ENCODE measurements at places on chromosomes 3 and 15.
A peak's percentile ranks its signal among the peaks of the same experiment; 100 is the strongest.

- DNase-seq: no peak
Measured at GRCh38 chr15:29788433-29789034, 33.7 kb downstream of the TJP1 start.

DNA sequence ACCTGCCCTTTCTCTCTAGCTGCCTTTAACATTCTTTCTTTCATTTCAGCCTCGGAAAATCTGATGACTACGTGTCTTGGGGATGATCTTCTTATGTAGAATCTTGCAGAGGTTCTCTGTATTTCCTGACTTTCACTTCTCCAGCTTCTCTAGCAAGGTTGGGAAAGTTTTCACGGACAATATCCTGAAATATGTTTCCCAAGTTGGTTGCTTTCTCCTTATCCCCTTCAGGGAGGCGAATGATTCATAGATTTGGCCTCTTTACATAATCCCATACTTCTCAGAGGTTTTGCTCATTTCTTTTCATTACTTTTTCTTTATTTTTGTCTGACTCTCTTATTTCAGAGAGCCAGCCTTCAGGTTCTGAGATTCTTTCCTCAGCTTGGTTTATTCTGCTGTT, 62.1 kb upstream of the CCDC54 start:
- no peak for DNase-seq

- DNase-seq: no peak
Measured at GRCh38 chr3:184643442-184643841, 68.4 kb downstream of the MAGEF1 start.

DNA sequence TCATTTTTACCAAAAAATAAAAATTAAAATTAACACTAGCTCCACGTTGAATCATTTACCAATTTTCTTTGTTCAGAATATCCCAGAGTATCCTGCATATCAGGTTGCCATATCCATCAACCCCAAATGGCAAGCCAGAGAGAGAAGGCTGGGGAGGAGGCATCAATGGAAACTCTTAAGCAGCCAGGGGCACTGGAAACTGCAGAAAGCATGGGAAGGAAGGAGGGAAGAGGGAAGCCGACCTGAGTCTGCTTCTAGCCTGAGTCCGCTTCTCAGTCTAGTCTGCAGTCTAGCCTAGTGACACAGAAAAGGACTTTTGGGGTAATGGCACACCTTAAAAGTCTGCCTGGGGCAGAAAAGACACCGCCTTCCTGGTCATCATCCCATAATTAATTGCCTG, 1.6 kb upstream of the MTHFS start:
- no peak for DNase-seq

DNA sequence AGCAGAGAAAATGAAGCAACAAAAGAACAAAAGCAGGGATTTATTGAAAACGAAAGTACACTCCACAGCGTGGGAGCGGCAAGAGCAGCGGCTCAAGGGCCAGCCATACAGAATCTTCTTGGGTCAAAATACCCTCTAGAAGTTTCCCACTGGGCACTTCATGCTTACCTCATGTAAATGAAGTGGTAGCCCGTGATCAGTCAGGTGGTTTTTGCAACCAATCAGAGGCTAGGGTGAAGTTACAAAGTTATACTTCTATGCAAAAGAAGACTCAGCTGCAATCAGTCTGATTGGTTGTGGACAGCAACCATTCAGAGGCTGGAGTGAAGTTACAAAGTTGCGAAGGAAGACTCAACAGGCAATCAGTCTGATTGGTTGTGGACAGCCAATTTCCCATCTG, 37.8 kb upstream of the TRH start:
- DNase-seq: peak; percentile 40

DNA sequence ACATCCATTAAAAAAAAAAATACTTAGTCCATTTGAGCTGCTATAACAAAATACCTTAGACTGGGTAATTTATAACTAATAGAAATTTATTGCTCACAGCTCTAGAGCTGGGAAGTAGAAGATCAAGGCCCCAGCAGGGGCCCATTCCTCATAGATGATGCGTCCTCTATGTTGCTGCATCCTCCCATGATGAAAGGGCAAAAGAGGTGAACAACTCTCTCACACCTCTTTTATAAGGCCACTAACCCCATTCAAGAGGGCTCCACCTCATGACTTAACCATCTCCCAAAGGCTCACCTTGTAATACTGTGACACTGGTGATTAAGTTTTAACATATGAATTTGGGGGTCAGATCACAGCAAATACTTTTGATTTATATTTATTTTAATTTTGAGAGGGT, 3.0 kb upstream of the TLNRD1 start:
- no peak for DNase-seq

DNA sequence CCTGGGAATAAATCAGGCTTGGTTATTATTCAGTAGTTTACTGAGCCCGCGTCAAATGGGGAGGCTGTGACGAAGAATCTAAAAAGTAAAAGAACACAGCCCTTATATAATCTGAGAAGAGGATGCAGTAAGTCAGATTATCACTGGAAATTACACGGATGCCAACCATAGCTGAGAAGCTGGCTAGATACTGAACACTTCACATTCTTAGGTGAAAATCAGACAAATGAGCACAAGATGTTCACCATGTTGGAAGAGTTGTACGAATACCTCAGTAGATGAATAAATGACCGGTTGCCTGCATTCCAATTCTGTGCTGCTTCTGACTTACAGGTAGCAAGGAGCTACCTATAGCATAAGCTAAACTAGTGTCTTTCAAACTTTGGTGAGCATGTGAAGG, 254.3 kb downstream of the THRB start:
- no peak for DNase-seq

DNA sequence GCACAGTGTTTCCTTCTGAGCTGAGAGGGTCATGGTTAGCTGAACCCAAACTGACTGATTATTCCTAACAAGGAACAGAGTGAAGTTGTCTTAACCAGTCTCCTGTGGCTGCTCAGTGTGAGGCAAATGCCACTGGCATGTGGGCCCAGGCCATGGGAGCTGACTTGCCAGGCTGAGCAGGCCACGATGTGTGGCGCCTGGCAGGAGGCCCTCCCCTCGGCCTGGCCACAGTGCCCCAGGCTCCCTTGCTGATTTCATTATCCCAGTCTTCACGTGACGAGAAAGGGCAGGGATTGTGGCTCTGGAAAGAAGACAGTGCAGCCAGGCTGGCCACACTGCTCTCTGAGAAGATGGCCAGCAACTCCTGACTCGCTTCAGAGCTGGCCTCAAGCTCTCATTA, 58.8 kb downstream of the SLCO2A1 start:
- no peak for DNase-seq

GRCh38 chr15:74196175-74196574, 6.4 kb downstream of the STRA6 start:
- no peak for DNase-seq

GRCh38 chr15:63243101-63243500, 34.3 kb upstream of the APH1B start:
- no peak for DNase-seq

GRCh38 chr3:38477057-38477820, 18.9 kb upstream of the EXOG start:
- DNase-seq: no peak

DNA sequence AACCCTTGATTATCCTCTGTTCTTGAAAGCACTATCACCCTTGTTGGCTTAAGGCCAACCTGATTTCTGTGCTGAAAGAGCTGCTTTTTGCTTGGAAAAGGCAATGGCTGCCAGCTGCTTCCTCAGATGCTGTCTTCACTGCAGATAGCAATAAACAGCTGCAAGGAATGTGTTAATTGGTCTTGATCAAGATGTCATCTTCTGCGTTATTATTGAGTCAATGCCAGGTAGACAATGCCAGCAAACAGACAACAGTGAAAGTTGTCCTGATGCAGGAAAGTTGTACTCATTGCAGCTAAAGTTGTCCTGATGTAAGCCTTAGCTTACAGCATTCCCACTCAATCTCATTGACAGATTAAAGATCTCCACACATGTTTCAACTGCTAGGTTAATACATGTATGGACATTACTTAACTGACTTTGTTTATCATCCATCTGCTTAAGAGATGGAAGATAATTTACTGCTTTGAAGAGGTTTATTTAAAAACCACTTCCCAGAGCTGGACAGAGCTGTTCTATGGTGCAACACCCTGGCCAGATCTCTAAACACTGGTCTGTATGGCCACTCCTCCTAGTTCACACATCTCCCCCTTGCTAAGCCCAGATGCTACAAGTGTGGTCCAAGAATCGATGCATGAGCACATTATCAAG, 251.0 kb upstream of the MCTP2 start:
- no peak for DNase-seq

DNA sequence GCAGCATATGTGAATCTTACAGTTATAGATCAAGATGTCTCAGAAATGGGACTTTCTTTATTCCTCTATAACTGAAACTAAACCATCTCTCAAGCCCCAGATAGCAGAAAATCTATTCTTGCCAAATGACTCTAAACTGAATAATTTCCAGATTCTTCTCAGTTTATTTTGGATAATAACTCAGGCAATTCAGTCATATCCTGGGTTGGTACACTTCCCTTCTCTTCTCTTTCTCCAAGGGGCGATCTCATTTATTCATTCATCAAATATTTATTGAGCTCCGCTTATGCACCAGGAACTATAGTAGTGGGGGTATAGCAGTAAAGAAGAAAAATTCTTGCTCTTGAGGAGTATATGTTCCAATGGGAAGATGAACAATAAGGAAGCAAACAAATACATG, 13.5 kb upstream of the PCOLCE2 start:
- DNase-seq: no peak

DNA sequence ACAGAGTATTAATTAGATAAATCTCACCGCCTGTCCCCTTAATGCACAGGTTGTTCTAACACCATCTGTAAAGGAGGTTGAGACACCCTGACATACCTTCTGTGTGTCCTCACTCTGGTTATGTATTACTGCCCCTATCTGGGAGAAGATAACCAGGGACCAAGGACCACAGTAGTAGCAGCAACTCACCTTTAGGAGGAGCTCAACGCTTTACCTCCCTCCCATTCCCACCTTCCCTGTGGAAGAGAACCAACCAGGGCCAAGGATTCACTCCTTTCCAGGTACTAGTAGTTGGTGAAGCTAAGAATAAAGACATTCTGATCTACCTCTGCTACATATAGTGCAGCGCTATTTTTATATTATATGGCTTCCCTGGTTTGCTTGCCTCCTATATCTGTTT, 232.6 kb downstream of the MEX3B start:
- no peak for DNase-seq

DNA sequence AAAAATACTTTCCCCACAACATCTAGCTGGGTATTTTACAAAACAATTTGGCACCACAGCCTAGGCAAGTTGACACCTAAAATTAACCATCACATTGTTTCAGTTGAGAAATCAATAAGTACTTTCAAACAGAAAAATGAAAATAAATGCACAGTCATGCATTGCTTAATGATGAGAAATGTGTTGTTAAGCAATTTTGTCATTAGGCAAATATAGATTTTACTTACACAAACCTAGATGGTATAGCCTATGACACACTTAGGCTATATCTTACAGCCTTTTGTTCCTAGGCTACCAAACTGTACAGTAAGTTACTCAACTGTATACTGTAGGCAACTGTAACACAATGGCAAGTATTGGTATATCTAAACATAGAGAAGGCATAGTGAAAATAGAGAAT, 608.6 kb upstream of the BCHE start:
- no peak for DNase-seq
